Right atrium auricular region (tissue), 2 donors: ENCODE measurements at places on chromosomes 12 and 14. TPM values are rescaled to one million over a fixed set of nuclear protein-coding genes. Genes with fewer than 3 reads are reported as not detected.
A peak's percentile ranks its signal among the peaks of the same experiment; 100 is the strongest.

LRRIQ1 gene
- 0.12 TPM for total RNA-seq

- H3K36me3 ChIP-seq: no peaks in the 10 kb centered on the region
- H3K27me3 ChIP-seq: no peaks in the 10 kb centered on the region
Measured at GRCh38 chr14:54674046-54674741, 107.3 kb downstream of the SAMD4A start.

GRCh38 chr14:68328509-68328908 lies 464.4 kb downstream of the ZFP36L1 start:
- H3K4me3 ChIP-seq: no peak overlapping the region
- peaks cover 4% of the 10 kb centered on the region for H3K4me1 ChIP-seq
- no peak for DNase-seq
- H3K27me3 ChIP-seq: no peaks in the 10 kb centered on the region
- no peaks in the 10 kb centered on the region for H3K36me3 ChIP-seq
- no peak overlapping the region for H3K27ac ChIP-seq

TAS2R43 gene
- 0.35 TPM for total RNA-seq

- H3K27me3 ChIP-seq: no peaks in the 10 kb centered on the region
- no peak overlapping the region for H3K4me3 ChIP-seq
- no peak for DNase-seq
- H3K4me1 ChIP-seq: no peaks in the 10 kb centered on the region
- peaks cover 27% of the 10 kb centered on the region for H3K36me3 ChIP-seq
Measured at GRCh38 chr14:50173891-50174290, 57.5 kb downstream of the SOS2 start.

- no peaks in the 10 kb centered on the region for H3K27me3 ChIP-seq
- no peak overlapping the region for H3K4me3 ChIP-seq
- H3K36me3 ChIP-seq: no peaks in the 10 kb centered on the region
- no peak overlapping the region for H3K27ac ChIP-seq
Measured at GRCh38 chr12:58765653-58766512, 154.4 kb downstream of the LRIG3 start.

DNA sequence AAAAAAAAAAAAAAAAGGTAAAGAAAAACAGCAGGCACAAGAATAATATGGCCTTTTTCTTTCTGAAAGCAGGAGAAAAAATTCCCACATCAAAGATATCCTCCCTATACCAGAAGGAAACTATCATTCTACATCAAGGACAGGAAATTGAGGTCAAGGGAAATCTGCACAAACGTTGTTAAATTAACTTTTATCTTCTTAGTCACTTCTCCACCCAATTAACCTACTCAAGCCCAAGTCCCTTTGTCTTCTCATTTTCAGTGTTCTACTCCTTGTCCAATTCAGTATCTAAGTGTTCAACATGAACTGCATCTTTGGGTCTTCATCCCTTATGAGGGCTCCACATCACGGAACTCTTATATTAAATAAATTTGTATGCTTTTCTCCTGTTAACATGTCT lies 15.7 kb downstream of the NDUFA12 start:
- DNase-seq: no peak
- H3K36me3 ChIP-seq: peaks cover 22% of the 10 kb centered on the region
- no peaks in the 10 kb centered on the region for H3K27me3 ChIP-seq
- H3K4me3 ChIP-seq: no peak overlapping the region
- peaks cover 7% of the 10 kb centered on the region for H3K4me1 ChIP-seq

KRT1 gene
- not detected for total RNA-seq

GRCh38 chr14:51337520-51337919 lies 97.5 kb downstream of the TMX1 start:
- H3K27ac ChIP-seq: no peak overlapping the region
- no peaks in the 10 kb centered on the region for H3K27me3 ChIP-seq
- no peak for DNase-seq
- H3K4me3 ChIP-seq: no peak overlapping the region
- H3K36me3 ChIP-seq: no peaks in the 10 kb centered on the region
- H3K4me1 ChIP-seq: peaks cover 20% of the 10 kb centered on the region

GRCh38 chr14:103334644-103335622 lies 896 bp downstream of the EIF5 start:
- no peaks in the 10 kb centered on the region for H3K27me3 ChIP-seq
- peak overlapping the region; percentile 100 for H3K27ac ChIP-seq
- peaks cover 35% of the 10 kb centered on the region for H3K4me1 ChIP-seq
- H3K4me3 ChIP-seq: peak overlapping the region; percentile 99
- peak; percentile 77 for DNase-seq

DNA sequence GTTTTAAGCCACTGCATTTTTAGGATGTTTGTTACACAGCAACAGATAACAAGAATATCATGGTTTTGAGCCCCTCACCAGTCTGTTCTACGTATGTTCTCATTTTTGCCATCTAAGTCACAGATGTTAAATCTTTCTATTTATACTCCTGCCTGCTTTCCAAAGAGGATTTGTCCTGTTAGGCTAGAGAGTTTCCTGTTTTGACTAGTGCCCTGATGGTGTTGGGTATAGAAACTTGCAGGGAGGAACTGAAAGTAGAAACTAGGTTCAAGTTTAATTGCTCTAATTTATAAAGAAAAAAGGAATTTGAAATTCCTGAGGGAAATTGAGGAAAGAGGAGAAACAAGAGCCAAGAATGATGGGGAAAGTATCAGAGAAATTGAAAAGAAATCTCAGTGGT lies 74.4 kb upstream of the COCH start:
- no peaks in the 10 kb centered on the region for H3K36me3 ChIP-seq
- H3K4me1 ChIP-seq: no peaks in the 10 kb centered on the region
- H3K4me3 ChIP-seq: no peak overlapping the region
- no peaks in the 10 kb centered on the region for H3K27me3 ChIP-seq
- no peak overlapping the region for H3K27ac ChIP-seq

GRCh38 chr14:63343878-63344277 lies 25.1 kb upstream of the GPHB5 start:
- no peaks in the 10 kb centered on the region for H3K27me3 ChIP-seq
- no peaks in the 10 kb centered on the region for H3K4me1 ChIP-seq
- no peak overlapping the region for H3K27ac ChIP-seq
- H3K4me3 ChIP-seq: no peak overlapping the region

- H3K4me3 ChIP-seq: no peak overlapping the region
- H3K27me3 ChIP-seq: no peaks in the 10 kb centered on the region
- H3K4me1 ChIP-seq: no peaks in the 10 kb centered on the region
- H3K36me3 ChIP-seq: no peaks in the 10 kb centered on the region
Measured at GRCh38 chr14:32738206-32738871, 200.3 kb upstream of the NPAS3 start.

CIDEB gene
- 2.0 TPM for total RNA-seq

PTPN21 gene
- total RNA-seq: 22.4 TPM

DNA sequence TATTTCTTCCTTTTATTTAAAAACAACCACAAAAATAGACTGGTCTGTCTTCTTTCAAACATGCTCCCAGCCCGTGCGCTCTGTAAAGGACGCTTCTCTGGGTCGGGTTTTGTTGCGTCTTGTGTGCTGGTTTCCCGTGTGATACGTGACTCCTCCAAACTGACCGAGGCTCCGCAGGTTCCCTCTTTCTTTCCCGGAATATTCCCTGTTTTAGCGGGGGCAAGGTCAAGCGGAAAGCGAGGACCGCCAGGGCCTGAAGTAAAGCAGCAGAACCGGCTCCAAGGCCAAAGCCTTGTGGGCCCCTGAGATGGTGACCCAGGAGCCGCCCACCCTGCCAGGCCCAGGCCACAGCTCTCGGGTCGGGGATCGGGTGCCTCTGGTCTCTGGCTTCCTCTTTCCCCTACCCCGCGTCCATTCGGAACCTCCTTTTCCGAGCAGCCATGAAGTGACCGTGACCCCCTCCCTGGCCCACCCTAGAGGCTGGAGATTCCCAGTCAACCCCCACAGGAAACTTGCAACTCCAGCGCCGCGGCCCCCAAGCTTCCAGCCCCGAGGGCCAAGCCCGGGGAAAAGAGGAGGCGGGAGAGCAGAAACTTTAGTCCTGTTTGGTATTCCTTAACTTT lies 885 bp upstream of the HOXC10 start:
- H3K27ac ChIP-seq: no peak overlapping the region
- no peak for DNase-seq

GRCh38 chr12:108568338-108569154 lies 6.2 kb downstream of the ISCU start:
- H3K36me3 ChIP-seq: peaks cover 58% of the 10 kb centered on the region
- peaks cover 27% of the 10 kb centered on the region for H3K4me1 ChIP-seq
- DNase-seq: no peak
- peak overlapping the region; percentile 13 for H3K27ac ChIP-seq

GRCh38 chr14:60183741-60184140 lies 18.5 kb upstream of the DHRS7 start:
- no peak for DNase-seq
- H3K27me3 ChIP-seq: no peaks in the 10 kb centered on the region
- H3K4me3 ChIP-seq: peak overlapping the region; percentile 33
- H3K36me3 ChIP-seq: no peaks in the 10 kb centered on the region
- H3K4me1 ChIP-seq: peaks cover 5% of the 10 kb centered on the region

GRCh38 chr12:8887285-8887715 lies 27.0 kb upstream of the PHC1 start:
- no peak overlapping the region for H3K4me3 ChIP-seq
- H3K27me3 ChIP-seq: no peaks in the 10 kb centered on the region
- no peak for DNase-seq

DNA sequence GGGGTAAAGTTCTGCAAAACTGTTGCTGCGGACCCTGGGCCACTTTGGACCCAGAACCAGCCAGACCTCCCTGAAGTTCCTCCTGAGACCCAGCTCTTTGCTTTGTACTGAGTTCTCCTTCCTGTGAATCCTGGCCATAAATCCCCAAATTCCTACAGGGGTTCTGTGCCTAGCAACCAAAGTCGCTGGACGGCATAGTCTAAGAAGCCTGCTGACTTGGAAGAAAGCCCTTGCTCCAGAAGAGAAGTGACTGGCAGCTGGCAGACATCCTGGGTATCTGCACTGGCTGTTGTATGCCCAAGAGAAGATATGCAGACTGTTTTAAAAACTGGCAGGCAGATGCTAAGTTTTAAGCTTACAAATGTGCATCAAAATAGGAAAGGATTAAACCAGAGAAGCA lies 99.9 kb upstream of the SLC24A4 start:
- no peak for DNase-seq
- no peak overlapping the region for H3K27ac ChIP-seq
- H3K4me3 ChIP-seq: no peak overlapping the region
- no peaks in the 10 kb centered on the region for H3K4me1 ChIP-seq
- no peaks in the 10 kb centered on the region for H3K27me3 ChIP-seq

- H3K4me3 ChIP-seq: no peak overlapping the region
- peaks cover 8% of the 10 kb centered on the region for H3K36me3 ChIP-seq
- DNase-seq: no peak
- no peaks in the 10 kb centered on the region for H3K4me1 ChIP-seq
- H3K27ac ChIP-seq: no peak overlapping the region
Measured at GRCh38 chr12:3658327-3659163, 94.4 kb downstream of the CRACR2A start.

GRCh38 chr14:64711039-64711438 lies 6.8 kb downstream of the PLEKHG3 start:
- H3K27me3 ChIP-seq: no peaks in the 10 kb centered on the region
- H3K36me3 ChIP-seq: no peaks in the 10 kb centered on the region
- peak; percentile 80 for DNase-seq
- peak overlapping the region; percentile 67 for H3K27ac ChIP-seq
- H3K4me3 ChIP-seq: no peak overlapping the region

C12orf56 gene
- total RNA-seq: not detected

WNT5B gene
- total RNA-seq: 3.0 TPM

CMA1 gene
- not detected for total RNA-seq

DCAF11 gene
- 69.8 TPM for total RNA-seq

DNA sequence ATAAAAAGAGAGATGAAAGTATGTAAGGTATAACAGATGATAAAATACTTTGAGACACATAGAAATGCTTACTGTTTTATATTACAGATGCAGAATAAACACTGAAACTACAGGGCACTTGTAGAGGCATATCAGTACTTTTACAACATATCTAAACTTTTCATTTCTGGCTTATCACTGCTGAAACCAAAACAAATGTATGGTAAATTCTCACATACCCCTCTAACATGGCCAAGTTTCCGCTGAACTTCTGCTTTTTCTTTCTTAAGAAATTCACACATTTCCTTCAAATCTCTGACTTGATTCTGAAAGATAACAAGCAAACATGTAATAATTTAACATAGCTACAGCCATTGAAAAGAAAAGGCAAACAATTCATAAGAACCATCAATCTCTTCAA lies 33.3 kb upstream of the C12orf50 start:
- H3K27ac ChIP-seq: no peak overlapping the region
- no peaks in the 10 kb centered on the region for H3K4me1 ChIP-seq
- H3K36me3 ChIP-seq: no peaks in the 10 kb centered on the region
- no peak overlapping the region for H3K4me3 ChIP-seq
- H3K27me3 ChIP-seq: no peaks in the 10 kb centered on the region
